HuH-7.5 (cell line): ENCODE measurements at places on chromosomes 11 and 22.

DNA sequence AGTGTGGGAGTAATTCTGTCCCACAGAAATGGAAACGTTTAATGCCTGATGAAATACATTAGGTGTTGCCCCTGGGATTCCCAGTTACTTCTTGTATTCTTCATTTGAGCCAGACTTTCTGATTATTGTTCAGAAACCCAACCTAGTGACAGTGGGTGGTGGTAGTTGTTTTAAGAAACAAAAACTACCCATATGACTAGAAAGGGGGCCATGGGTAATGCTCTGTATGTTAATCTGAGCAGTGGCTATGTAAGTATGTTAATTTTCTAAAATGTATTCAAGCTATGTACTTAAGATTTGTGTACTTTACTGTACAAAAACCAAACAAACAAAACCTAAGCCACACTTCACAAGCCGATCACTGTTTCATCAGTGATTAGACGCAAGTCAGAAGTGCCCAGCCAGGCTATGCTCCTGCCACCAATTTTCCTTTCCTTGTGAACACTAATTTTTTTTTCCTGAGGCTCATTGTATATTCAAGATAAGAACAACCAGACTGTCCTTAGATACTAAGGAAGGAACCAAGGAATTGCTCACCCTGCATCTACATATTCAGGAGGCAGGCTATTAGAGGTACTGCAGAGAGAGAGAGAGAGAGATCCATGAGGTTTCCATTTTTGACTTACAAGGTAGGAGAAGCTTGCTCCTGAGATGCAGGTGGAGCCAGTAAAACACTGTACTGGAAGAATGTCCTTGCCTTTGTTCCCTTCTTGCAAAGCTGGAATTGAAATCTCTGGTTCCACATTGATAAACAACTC lies 122.7 kb downstream of the DBX1 start:
- no peak for DNase-seq

DNA sequence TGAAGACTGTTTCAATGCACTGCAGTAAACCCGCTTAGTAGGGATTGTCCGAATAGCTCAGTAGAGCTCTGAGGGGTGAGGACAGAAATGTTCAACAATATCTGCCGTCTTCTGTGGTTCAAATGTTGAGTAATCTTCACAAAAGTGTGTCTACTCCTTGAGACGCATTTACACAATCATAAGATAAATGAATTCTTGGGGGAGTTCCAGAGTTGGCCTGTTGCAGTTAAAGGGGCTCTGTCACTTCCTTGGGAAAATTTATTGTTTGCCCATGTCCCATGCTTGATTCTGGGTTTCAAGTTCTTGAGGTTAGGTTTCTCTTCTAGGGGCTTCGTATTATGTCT lies 614 bp downstream of the ANO3 start:
- no peak for DNase-seq

GRCh38 chr11:74932169-74932568 lies 16.7 kb downstream of the XRRA1 start:
- no peak for DNase-seq

- no peak for DNase-seq
Measured at GRCh38 chr11:14411818-14412217, 52.8 kb upstream of the RRAS2 start.

GRCh38 chr11:126146454-126147192 lies 64.8 kb downstream of the RPUSD4 start:
- peak; percentile 40 for DNase-seq

GRCh38 chr11:128053981-128054931 lies 533.1 kb downstream of the ETS1 start:
- no peak for DNase-seq

DNA sequence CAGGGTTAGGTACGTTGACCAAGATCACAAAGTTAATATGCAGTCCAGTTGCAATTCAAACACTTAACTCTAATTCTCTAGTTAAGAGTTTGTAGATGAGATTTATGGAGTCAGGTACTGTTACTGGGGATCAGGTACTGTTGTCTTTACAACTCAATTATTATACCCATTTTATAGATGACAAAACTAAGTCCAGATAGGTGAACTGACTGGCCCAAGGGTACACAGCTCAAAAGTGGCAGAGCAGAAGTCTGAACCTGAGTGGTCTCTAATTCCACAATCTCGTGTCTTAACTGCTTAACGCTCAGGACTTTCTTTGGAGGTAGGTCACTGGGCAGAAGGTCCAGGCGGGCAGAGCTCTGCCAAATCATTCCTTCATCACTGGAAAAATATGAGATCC lies 77.5 kb downstream of the DSCAML1 start:
- no peak for DNase-seq

DNA sequence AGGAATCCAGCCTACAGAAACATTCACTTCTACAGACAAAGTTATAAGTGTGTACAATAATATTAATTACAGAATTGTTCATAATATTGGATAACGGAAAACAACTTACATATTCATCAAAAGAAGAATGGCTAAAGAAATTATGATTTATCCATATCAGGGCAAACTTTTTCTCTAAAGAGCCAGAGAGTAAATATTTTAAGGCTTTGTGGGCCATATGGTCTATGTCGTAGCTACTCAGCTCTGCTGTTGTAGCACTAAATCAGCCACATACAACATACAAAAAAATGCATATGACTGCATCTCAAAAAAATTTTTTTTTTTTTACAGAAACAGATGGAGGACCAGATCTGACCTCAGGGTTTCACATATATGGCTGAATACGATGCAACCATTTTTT lies 96.7 kb upstream of the GALNT18 start:
- DNase-seq, result no peak

DNA sequence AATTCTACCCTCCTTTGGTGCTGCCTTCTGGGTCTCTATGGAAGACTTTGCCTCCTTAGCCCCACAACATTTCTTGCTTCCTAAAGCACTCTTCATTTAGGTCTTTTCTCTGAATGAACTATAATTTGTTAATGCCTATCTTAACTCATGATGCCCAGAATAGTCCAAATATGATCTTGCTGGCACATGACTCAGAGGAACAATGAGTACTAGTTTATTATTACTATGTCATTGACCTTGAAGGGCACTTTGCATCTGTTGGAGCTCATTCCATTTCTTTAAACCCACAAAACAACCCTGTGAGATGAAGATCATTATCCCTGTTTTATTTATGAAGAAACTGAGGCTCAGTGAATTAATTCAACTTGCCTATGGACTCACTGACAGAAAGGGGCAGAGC lies 320.2 kb upstream of the PLET1 start:
- no peak for DNase-seq

DNA sequence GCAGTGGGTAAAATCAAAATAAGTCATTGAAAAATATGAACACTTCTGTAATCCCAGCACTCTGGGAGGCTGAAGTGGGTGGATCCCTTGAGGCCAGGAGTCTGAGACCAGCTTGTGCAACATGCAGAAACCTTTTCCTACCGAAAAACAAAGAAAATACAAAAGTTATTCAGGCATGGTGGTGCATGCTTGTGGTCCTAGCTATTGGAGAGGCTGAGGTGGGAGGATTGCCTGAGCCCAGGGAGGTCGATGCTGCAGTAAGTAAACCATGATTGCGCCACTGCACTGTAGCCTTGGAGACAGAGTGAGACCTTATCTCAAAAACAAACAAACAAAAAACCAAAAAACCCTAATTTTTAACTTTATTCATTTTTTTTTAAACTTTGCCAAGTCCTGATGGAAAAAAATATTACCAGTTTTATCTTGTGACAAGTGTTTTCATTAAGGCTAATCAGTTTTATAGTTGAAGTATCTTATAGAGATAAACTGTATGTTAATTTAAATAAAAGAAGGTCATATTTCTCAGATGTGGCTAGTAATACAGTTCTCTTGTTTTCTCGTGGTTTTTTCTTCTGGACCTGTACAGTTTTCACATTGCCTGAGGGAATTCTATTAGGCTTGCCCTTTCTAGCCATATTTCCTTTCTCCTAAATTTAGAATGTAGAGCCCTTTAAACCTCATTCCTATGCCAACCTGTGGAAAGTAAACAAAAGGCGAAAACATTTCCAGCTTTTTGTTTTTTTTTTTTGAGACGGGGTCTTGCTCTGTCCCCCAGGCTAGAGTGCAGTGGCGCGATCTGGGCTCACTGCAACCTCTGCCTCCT lies 9.4 kb downstream of the HIPK3 start:
- DNase-seq, result no peak

- DNase-seq, result no peak
Measured at GRCh38 chr11:131669401-131669780, 299.0 kb downstream of the NTM start.

GRCh38 chr11:83070731-83071566 lies 748 bp downstream of the RAB30 start:
- no peak for DNase-seq

DNA sequence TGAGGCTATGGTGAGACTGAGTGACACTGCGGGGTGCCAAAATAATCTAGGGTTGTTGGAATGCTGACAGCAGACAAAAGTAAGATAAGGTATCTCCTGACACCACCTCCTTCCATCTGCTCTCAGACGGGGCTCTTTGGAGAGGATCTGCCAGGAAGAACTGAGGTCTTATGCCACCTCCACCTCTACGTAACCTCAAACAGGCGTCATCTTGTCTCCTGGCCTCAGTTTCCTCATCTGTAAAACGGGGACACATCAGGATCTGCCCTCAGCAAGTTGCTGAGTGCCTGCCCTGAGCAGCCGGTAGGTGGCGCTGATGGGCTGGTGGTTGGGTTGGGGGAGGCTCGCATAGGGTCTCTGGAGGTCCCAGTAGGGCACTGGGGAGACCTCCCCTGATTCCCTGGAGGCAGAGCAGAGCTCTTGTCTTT lies 1.7 kb upstream of the MYEOV start:
- DNase-seq, result peak; percentile 80

DNA sequence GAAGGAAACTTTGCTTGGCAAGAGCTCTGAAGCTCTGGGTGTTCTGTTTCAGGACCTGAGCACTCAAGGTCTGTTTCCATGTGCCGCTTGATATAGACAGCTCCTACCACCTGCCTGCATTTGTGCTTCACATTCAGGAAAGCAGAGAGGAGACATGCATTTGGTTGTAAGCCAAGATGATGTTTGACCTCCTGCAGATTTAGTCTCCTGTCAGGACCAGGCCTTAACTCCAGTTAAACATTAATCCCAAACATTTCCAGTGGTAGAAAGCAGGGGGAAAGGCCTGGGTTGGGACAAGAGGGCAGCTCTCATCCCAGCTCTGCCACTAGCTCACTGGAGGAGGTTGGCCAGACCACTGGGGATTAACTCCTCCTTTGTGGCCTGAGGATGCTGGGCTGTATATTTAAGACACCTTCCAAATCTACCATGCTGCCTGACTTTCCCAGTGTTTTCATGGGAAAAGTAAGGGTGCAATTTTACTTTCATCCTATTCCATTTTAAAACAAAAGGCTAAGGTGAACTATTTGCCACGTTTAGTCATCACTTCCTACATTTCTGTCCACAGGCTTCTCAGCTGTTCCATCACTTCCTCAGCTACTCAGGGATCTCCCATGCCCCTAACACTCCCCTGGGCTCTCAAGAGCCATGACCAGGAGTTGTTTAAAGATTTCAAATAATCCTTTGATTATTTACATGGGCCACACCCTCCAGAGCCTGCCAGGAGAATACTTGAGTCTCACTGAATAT lies 80.9 kb downstream of the INSC start:
- DNase-seq, result peak; percentile 69

DNA sequence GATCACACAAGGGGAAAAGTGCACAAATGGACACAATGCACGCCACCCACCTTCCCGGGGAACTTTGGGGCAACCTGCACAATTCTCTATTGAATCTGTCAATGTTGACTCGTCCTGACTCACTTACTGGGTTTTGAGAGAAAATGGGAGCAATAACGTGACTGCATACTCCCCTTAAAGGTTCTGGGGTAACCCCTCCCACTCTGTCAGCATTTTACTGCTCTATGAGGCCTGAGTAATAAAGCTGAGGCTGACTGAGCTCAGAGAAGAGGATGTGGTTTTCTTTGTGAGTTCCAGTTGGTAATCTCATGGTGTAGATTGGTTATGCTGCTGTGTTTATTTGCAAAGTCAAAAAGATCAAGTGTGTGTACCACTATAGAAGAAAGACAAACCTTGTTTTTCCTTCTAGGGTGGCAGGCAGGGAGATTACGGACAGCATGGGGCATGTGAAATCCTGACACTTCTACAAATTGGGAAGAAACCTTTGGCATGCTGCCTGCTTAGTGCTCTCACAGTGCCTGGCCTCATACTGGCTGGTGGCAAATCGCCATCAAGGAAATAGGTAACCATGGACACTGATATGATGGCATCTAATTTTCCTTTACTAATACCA lies 16.1 kb upstream of the APOA1 start:
- DNase-seq, result no peak

DNA sequence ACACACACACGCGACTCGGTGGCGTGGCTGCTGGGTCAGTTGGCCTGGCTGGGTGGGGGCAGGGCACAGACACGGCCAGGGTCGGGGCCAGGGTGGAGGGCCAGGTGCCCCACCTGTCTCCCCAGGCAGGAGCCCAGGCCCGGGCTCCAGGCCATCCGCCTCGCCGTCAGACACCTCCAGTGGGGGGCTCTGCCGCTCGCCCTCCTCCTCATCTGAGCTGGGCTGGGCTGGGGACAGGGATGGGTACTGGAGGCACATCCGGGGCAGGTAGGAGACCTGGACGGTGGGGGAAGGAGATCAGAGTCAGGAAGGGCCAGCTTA lies 6.2 kb upstream of the MYBPC3 start:
- no peak for DNase-seq

GRCh38 chr11:20005747-20006146 lies 154.5 kb downstream of the DBX1 start:
- no peak for DNase-seq

DNA sequence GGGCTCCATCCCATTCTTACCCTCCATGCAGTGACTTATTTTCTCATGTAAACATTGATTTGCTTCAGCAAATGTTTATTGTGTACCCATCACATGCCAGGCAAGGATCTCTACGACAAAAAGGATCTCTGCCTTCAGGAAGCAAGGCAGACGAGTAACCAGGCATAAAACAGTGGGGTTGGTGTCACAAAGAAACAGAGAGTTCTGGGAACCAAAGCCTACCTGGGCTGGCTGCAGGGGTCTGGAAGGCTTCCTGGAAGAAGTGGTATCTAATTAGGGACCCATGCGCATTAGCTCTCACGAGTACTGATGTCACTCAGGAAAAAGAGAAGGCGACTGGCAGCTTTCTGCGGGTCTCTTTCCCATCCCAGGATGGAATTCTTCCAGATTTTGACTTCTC lies 44.5 kb downstream of the KIAA1671 start:
- no peak for DNase-seq

GRCh38 chr11:47711225-47711624 lies 3.9 kb downstream of the AGBL2 start:
- DNase-seq, result no peak

GRCh38 chr22:26827611-26828010 lies 170.2 kb downstream of the MIAT start:
- no peak for DNase-seq

DNA sequence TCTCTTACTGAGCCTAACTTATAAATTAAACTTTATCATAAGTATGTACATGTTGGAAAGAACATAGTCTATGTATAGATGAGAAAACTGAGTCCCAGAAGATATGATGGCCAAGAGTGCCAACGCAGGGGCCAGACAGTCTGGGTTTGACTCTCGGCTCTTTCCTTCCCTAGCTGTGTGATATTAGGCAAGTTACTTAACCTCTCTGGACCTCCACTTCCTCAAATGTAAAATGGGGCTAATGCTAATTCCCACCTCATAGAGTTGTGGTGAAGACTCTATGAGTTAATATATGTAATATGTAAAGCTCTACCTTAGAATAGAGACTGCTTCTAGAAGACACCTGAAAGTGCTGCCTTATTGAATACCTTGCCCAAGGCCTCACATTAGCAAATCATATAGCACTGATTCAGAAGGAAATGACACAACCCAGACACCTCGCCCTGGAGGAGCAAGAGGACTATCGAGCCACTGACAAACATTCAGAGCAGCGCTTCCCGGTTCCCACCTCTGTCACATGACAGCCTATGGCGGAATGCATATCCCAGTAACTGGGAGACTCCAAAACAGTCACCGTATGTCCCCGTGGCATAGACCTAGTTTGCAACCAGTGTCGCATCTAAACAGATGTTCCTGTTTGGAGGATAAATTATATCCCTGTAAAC lies 11.3 kb upstream of the CCDC86 start:
- DNase-seq, result no peak
